ENCODE measurements at places on chromosomes 2 and 18.

GRCh38 chr2:27735263-27735904, 36.1 kb upstream of the MRPL33 start:
- H3K4me3 ChIP-seq: peak overlapping the region; percentile 59
- peak overlapping the region; percentile 93 for H3K27ac ChIP-seq
- H3K4me1 ChIP-seq: peaks cover 25% of the 10 kb centered on the region
- H3K27me3 ChIP-seq: no peaks in the 10 kb centered on the region
- peak; percentile 90 for DNase-seq
- no peaks in the 10 kb centered on the region for H3K36me3 ChIP-seq

DNA sequence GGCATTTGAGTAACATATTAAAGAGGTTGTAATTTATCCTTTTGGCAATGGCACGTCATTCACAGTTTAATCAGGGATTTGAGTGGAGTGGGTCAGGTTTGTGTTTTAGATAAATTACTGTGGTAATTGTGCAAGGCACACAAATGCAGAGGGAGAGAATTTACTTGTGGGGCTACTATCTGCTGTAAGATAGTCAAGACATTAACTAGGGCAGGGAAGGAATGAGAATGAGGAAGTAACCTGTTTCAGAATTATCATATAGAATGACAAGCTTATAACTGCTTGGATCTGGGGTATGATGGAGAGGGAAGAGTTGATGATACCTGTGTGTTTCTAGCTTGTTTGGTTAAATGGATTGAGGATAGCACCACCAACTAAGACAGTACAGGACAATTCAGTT, 58.9 kb upstream of the ZSWIM2 start:
- H3K27me3 ChIP-seq: no peaks in the 10 kb centered on the region
- no peak for DNase-seq
- no peaks in the 10 kb centered on the region for H3K36me3 ChIP-seq
- no peak overlapping the region for H3K27ac ChIP-seq

DNA sequence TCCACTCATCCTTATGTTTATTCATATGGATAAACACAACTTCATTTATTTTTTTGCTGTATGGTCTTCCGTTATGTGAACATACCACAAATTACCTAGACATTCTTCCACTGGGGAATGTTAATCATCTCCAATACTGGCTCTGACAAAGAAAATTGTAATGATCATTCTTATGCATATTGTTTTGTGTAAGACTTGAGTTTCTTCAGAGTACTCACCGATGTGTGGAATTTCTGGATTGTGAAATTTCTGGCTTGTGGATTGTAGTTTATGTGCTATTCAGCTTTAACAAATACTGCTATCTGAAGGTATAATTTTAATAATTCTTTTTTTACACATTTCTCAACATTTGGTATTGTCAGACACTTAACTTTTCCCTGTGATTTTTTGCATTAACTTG, 212.2 kb upstream of the THUMPD2 start:
- no peak overlapping the region for H3K4me3 ChIP-seq
- no peak overlapping the region for H3K27ac ChIP-seq
- no peaks in the 10 kb centered on the region for H3K27me3 ChIP-seq
- no peak for DNase-seq
- no peaks in the 10 kb centered on the region for H3K4me1 ChIP-seq

- no peaks in the 10 kb centered on the region for H3K4me1 ChIP-seq
- H3K27me3 ChIP-seq: no peaks in the 10 kb centered on the region
- no peak overlapping the region for H3K4me3 ChIP-seq
These were observed 12.6 kb downstream of the FN1 start for GRCh38 chr2:215423234-215423633.

DNA sequence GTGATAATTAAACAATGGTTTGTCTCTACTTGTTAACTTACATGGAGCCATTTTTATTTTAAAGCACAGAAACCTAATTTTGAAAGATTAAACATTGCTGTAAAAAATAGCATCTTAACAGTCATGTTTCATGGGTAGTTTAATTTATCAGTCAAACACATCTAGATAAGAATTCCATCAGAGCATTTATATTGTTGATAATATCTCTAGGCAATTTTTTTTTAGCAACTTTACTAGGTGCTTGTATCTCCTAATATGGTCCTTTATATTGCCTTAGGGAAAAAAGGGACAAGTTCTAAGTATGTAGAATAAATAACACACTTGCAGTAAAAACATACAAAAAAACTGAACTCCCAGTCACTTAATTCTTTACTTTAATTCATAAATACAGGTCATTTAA, 863 bp downstream of the CSRNP3 start:
- no peaks in the 10 kb centered on the region for H3K4me1 ChIP-seq
- H3K27me3 ChIP-seq: no peaks in the 10 kb centered on the region
- no peak overlapping the region for H3K27ac ChIP-seq
- peak overlapping the region; percentile 92 for H3K4me3 ChIP-seq
- no peaks in the 10 kb centered on the region for H3K36me3 ChIP-seq
- no peak for DNase-seq

DNA sequence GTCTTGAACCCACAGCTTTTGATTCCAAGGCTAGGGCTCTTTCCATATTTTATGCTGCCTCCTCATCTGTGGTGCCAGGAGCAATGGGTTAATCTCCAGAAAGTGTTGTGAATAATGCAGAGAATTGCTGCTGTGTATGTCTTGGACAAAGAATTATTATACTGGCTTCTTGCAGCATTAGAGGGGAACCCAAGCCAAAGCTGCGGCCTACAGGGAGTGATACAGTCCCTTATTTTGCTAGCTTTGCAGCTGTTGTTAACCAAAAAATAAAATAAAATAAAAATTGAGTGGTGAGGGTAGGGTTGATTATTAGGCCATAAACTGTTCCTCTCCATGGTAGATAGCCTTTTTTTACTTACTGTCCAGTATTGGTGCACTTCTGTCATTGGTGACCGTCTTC, 16.7 kb downstream of the WIPF1 start:
- peaks cover 4% of the 10 kb centered on the region for H3K36me3 ChIP-seq
- H3K4me3 ChIP-seq: no peak overlapping the region
- H3K27me3 ChIP-seq: no peaks in the 10 kb centered on the region
- DNase-seq: no peak
- H3K4me1 ChIP-seq: no peaks in the 10 kb centered on the region
- H3K27ac ChIP-seq: no peak overlapping the region

- no peaks in the 10 kb centered on the region for H3K4me1 ChIP-seq
- DNase-seq: no peak
- H3K36me3 ChIP-seq: no peaks in the 10 kb centered on the region
- H3K27me3 ChIP-seq: no peaks in the 10 kb centered on the region
- no peak overlapping the region for H3K4me3 ChIP-seq
These were observed 72.5 kb downstream of the VAPA start for GRCh38 chr18:9986156-9986930.

DNA sequence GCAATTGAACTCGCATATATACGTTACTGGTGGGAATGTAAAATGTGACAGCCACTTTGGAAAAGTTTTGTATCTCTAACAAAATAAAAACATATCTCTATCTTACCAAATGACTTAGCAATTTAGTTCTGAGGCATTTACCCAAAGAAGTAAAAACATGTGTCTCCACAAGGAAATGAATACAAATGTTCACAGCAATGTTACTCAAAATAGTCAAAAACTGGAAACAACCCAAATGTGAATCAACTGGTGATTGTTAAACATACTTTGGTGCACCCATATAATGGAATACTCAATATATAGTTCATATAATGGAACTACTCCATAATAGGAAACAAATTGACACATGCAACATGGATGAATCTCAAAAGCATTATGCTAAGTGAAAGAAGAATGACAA, 70.4 kb upstream of the DNER start:
- no peaks in the 10 kb centered on the region for H3K4me1 ChIP-seq
- no peak overlapping the region for H3K27ac ChIP-seq
- DNase-seq: no peak
- no peak overlapping the region for H3K4me3 ChIP-seq
- no peaks in the 10 kb centered on the region for H3K27me3 ChIP-seq

- no peak overlapping the region for H3K4me3 ChIP-seq
- H3K27ac ChIP-seq: no peak overlapping the region
- no peaks in the 10 kb centered on the region for H3K27me3 ChIP-seq
- no peaks in the 10 kb centered on the region for H3K36me3 ChIP-seq
These were observed 23.3 kb downstream of the REEP1 start for GRCh38 chr2:86314125-86314524.

- H3K36me3 ChIP-seq: no peaks in the 10 kb centered on the region
- H3K27ac ChIP-seq: no peak overlapping the region
- no peaks in the 10 kb centered on the region for H3K4me1 ChIP-seq
- DNase-seq: peak; percentile 84
These were observed 100.1 kb downstream of the HRH4 start for GRCh38 chr18:24560511-24560981.

DNA sequence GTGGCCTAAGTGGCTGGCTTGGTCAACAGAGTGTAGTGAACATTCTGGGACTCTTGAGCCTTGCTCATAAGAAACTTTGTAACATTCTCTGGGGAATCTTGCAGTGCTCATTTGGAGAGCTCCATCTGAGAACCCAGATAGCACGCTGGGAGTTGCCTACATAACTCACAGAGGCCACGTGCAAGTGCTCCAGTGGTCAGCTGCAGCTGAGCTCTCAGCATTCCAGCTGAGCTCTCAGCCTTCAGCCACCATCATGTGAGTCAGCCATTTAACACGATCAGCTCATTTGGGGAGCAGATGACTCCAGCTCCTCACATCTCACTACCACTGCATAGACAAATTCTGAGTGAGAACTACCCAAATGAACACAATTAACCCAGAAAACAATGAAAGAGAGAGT, 25.5 kb upstream of the CTNNA2 start:
- H3K4me1 ChIP-seq: no peaks in the 10 kb centered on the region
- DNase-seq: no peak
- no peak overlapping the region for H3K4me3 ChIP-seq
- H3K27ac ChIP-seq: no peak overlapping the region
- H3K27me3 ChIP-seq: no peaks in the 10 kb centered on the region
- H3K36me3 ChIP-seq: no peaks in the 10 kb centered on the region

GRCh38 chr2:101775092-101775491, 77.6 kb downstream of the MAP4K4 start:
- H3K4me3 ChIP-seq: no peak overlapping the region
- no peaks in the 10 kb centered on the region for H3K36me3 ChIP-seq
- no peaks in the 10 kb centered on the region for H3K27me3 ChIP-seq
- no peak for DNase-seq
- H3K27ac ChIP-seq: no peak overlapping the region

DNA sequence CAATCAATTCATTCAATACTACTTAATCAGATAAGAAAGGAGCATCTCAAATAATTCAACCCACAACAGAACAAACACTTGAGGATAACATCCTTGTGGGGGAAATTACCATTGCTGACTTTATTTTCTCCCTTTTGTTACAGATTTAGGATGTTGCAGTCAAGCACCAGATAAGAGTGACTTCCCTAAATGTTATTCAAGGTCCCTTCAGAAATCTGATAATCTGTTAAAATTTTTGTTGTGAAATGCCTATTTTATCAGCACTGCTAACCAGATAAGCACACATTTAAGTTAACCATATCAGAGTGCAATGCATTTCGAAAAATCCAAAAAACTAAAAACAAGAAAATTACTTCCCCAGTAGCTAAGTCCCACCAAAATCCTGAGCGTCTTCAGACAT, 33.5 kb downstream of the SUMO1 start:
- H3K27me3 ChIP-seq: no peaks in the 10 kb centered on the region
- no peak overlapping the region for H3K4me3 ChIP-seq
- no peak overlapping the region for H3K27ac ChIP-seq
- H3K36me3 ChIP-seq: no peaks in the 10 kb centered on the region
- H3K4me1 ChIP-seq: no peaks in the 10 kb centered on the region
- no peak for DNase-seq

DNA sequence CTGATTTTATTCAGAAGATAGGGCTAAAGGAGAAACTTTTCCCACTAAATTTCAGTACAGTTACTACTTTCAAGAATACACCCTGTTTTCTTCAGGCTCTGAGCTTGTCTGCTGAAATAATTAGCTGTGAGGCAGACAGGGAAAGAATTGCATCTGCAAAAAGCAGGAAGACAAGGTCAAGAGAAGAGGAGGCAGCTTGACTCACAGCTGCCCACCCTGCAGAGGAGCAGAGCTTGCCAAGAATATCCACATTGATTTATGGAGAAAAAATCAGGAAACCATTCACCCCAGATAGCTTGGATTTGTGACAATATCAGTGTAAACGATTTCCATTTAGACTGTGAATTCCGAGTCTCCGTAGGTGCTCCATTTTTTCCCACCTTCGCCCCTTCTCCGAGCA, 49.0 kb downstream of the ACTR2 start:
- peak; percentile 54 for DNase-seq
- no peaks in the 10 kb centered on the region for H3K4me1 ChIP-seq
- H3K27me3 ChIP-seq: no peaks in the 10 kb centered on the region
- H3K27ac ChIP-seq: no peak overlapping the region
- H3K4me3 ChIP-seq: no peak overlapping the region

DNA sequence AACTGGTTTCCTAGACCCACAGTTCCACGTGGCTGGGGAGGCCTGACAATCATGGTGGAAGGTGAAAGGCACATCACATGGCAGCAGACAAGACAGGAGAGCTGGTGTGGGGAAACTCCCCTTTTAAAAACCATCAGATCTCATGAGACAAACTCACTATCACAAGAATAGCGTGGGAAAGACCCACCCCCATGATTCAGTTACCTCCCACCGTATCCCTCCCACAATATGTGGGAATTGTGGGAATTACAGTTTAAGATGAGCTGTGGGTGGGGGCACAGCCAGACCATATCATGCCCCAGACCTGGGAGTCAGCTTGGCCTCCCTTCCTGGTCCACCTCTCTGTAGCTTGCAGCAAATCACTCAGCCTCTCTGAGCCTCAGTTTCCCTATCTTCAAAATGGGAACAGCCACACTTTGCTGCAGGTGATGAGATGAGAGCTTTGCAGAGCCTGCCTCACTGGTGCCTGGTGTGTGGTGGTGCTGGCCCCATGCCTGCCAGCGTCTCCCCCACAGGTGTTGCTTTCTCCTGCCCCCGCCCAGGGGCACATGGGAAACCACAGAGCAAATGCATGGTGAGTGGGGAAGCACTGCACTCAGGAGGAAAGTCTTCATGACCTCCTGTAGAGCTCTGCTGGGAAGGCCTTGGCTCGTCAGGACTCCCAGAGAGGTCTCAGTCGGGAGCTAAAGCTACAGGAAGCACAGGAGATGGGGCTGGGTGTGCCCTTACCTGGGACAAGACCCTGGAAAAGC, 31.1 kb downstream of the GREB1 start:
- H3K27me3 ChIP-seq: no peaks in the 10 kb centered on the region
- H3K4me3 ChIP-seq: no peak overlapping the region
- no peak for DNase-seq

DNA sequence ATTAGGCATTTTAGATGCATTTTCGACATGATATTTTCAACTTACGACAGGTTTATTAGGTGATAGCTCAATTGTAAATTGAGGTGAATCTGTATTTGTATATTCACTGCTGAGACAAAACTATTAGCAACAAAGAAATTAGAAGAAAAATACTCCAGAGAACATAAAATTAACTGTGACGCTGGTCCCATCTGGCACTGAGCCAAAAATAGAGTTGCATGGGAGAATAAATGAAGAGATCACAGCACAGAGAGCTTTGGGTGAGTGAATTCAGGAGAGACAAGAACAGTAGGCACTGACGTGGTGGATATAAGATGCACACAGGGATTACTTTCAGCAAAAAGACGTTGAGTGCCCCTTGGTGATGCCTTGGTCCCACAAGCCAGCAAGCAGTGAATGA, 306.2 kb upstream of the RAB6C start:
- H3K4me3 ChIP-seq: no peak overlapping the region
- no peak overlapping the region for H3K27ac ChIP-seq
- no peaks in the 10 kb centered on the region for H3K36me3 ChIP-seq
- no peaks in the 10 kb centered on the region for H3K27me3 ChIP-seq
- no peak for DNase-seq

GRCh38 chr18:38047820-38048219, 482.2 kb upstream of the CELF4 start:
- H3K27me3 ChIP-seq: no peaks in the 10 kb centered on the region
- H3K4me1 ChIP-seq: no peaks in the 10 kb centered on the region
- DNase-seq: no peak
- H3K36me3 ChIP-seq: no peaks in the 10 kb centered on the region

All from kidney (tissue), 22 donors.